ENCODE measurements at places on chromosomes 7 and 10.
A peak's percentile ranks its signal among the peaks of the same experiment; 100 is the strongest.

- no peak overlapping the region for H3K27ac ChIP-seq
- no peaks in the 10 kb centered on the region for H3K27me3 ChIP-seq
- DNase-seq, result no peak
- no peaks in the 10 kb centered on the region for H3K36me3 ChIP-seq
- H3K4me3 ChIP-seq, result no peak overlapping the region
Measured at GRCh38 chr10:6729861-6730344, 149.8 kb upstream of the PRKCQ start.

GRCh38 chr10:110107430-110107829 is 99.6 kb downstream of the ADD3 start:
- no peaks in the 10 kb centered on the region for H3K27me3 ChIP-seq
- H3K4me1 ChIP-seq, result no peaks in the 10 kb centered on the region
- peaks cover 6% of the 10 kb centered on the region for H3K36me3 ChIP-seq
- no peak overlapping the region for H3K4me3 ChIP-seq
- no peak for DNase-seq
- no peak overlapping the region for H3K27ac ChIP-seq

GRCh38 chr7:49714182-49714581 is 59.3 kb upstream of the VWC2 start:
- H3K4me1 ChIP-seq, result no peaks in the 10 kb centered on the region
- H3K27me3 ChIP-seq, result no peaks in the 10 kb centered on the region
- no peak for DNase-seq
- no peaks in the 10 kb centered on the region for H3K36me3 ChIP-seq
- no peak overlapping the region for H3K27ac ChIP-seq

- H3K27me3 ChIP-seq, result no peaks in the 10 kb centered on the region
- H3K4me3 ChIP-seq, result no peak overlapping the region
- no peak for DNase-seq
Measured at GRCh38 chr10:113930482-113931057, 76.1 kb downstream of the NHLRC2 start.

DNA sequence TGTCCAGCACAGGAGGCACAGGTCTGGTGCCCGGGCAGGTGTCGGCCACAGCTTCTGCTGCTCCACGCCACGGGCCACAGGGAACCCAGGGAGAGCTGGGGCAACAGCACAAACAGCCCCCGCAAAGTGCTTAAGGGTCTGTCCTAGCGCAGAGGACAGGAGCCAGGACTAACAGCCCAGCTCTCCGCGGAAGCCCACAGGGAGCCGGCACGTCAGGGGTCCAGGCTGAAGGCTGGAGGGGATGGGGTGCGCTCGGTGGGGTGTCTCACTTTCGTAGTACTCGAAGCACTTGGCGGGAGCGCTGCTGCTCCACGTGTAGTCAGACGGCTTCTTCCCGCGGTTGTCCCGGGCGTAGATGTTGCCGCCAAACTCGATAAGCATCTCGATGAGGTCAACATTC is 24.9 kb downstream of the ASB13 start:
- no peaks in the 10 kb centered on the region for H3K27me3 ChIP-seq
- H3K27ac ChIP-seq, result no peak overlapping the region
- H3K4me1 ChIP-seq, result no peaks in the 10 kb centered on the region
- no peak overlapping the region for H3K4me3 ChIP-seq
- no peak for DNase-seq

- no peaks in the 10 kb centered on the region for H3K36me3 ChIP-seq
- H3K4me3 ChIP-seq, result no peak overlapping the region
- H3K27me3 ChIP-seq, result no peaks in the 10 kb centered on the region
- H3K27ac ChIP-seq, result no peak overlapping the region
Measured at GRCh38 chr7:132503415-132503814, 72.9 kb downstream of the PLXNA4 start.

DNA sequence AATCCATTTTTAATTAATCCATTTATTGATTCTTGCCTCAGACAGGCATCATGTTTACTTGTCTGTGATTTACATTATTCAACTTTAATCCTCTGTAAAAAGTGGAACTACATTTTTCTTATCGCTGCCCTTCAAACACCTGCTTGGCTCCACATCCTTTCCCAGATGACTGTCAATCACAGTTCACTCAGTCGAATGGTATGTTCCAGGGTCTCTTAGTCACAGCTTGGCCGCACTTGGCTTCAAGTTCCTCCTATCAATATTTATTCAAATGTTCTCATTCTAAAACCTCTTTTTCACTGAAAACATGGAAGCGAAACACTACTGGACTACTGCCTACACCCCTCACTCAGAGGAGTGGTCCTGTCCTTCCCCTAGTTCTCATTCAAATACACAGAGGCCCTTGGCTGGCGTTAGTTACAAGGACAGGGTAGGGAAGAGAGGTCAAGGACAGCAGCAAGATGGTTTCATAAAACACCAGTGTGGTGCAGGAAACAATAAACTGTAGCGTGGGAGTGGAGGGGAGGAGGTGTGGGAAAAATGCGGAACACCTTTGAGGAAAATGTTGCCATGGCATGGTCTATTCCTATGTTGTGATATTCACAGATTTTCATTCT is 143.2 kb downstream of the USP6NL start:
- no peak for DNase-seq
- H3K27ac ChIP-seq, result no peak overlapping the region

GRCh38 chr10:110498982-110499795 is 1.5 kb downstream of the DUSP5 start:
- H3K36me3 ChIP-seq, result no peaks in the 10 kb centered on the region
- peaks cover 38% of the 10 kb centered on the region for H3K4me1 ChIP-seq
- peak; percentile 47 for DNase-seq
- peak overlapping the region; percentile 97 for H3K4me3 ChIP-seq
- no peak overlapping the region for H3K27ac ChIP-seq

DNA sequence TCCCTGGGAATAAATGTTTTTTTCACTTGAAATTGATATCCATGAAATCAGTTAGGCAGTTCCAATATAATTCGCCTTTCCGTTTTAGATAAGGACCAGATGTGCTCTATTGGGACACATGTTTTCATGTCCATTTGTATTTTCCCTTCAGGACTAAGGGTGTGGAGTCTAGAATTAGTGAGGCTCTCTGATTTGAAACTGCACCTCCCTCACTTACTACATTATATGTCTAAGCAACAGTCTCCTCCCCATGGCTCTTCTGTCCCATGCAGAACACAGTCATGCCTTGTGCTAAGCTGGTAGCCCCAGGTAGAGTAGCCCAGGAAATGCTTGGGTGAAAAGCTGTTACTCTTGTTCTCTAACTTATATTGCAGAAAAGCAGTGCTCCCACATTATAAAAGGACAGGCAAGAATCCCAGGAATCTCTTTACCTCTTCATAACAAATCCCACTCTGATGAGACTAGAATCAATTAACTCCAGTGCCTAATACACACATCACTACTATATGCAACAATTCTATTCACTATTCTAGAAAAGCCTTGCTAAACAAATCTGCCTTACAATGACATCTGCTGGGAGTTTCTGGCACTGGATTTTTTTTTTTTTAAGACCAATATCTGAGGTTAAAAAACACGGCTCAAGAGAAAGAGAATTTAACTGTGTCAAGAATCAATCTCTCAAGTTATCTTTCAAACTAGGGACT is 293.9 kb downstream of the SNX13 start:
- DNase-seq, result no peak
- peaks cover 13% of the 10 kb centered on the region for H3K4me1 ChIP-seq
- H3K36me3 ChIP-seq, result no peaks in the 10 kb centered on the region
- peak overlapping the region; percentile 53 for H3K27ac ChIP-seq
- H3K4me3 ChIP-seq, result no peak overlapping the region
- H3K27me3 ChIP-seq, result no peaks in the 10 kb centered on the region

DNA sequence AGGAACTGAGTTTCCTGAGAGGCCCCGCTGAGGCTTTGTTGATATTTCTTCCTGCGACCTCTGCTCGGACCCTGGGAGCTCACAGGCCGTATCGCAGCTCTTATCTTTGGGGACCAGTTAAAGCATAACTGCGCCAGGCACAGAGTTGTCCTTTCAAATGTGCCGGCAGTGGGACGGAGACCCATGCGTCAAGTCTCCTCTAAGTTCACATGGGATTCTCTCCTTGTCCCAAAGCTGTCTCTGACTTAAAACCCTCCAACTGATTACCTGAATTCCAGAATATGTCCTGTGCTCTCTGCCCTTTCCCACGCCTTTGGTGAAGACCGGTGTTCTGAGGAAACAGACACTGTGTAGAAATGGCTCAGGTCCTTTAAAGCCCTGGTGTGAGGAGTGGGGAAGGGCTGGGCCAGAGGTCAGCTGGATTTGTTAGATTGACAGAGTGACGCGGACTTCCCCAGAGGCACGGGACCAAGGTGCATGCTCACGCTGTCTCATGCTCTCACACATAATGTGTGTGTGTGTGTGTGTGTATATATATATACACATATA is 169.8 kb downstream of the EGFR start:
- no peak overlapping the region for H3K27ac ChIP-seq
- H3K4me1 ChIP-seq, result peaks cover 17% of the 10 kb centered on the region
- no peaks in the 10 kb centered on the region for H3K36me3 ChIP-seq
- H3K4me3 ChIP-seq, result no peak overlapping the region
- no peaks in the 10 kb centered on the region for H3K27me3 ChIP-seq
- no peak for DNase-seq

- peaks cover 11% of the 10 kb centered on the region for H3K4me1 ChIP-seq
- DNase-seq, result peak; percentile 83
- H3K27me3 ChIP-seq, result no peaks in the 10 kb centered on the region
- H3K4me3 ChIP-seq, result no peak overlapping the region
- H3K27ac ChIP-seq, result no peak overlapping the region
Measured at GRCh38 chr7:77759294-77759889, 38.8 kb downstream of the TMEM60 start.

- H3K27ac ChIP-seq, result no peak overlapping the region
- H3K4me3 ChIP-seq, result no peak overlapping the region
- H3K36me3 ChIP-seq, result no peaks in the 10 kb centered on the region
- DNase-seq, result no peak
Measured at GRCh38 chr10:87603196-87603595, 56.5 kb upstream of the PAPSS2 start.

- H3K27me3 ChIP-seq, result no peaks in the 10 kb centered on the region
- DNase-seq, result no peak
- H3K36me3 ChIP-seq, result 0 out of 2 replicates have a peak, but pooled peaks cover 7% of the 10 kb centered on the region
- no peak overlapping the region for H3K4me3 ChIP-seq
- no peaks in the 10 kb centered on the region for H3K4me1 ChIP-seq
Measured at GRCh38 chr7:149735181-149735602, 38.2 kb downstream of the ZNF467 start.

DNA sequence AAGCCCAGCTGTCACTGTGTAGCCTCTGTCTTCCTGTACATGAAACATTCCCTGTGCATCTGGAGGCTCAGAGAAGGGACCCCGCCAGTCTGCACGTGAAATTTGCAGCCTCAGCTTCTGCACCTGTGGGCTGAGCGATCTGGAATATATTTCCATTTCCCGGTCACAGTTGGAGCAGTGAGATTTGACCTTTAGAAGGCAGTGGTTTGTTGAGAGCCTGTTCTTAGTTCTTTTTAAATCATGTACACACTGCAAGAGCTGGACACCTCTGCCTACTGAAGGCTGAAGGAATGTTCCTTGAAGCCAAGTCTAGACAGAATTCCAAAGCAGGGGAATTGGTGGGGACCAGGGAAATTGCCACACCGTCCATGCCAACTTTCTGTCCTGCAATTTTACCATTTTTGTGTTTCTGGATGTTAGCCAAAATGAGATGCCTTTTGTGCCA is 706.6 kb downstream of the INHBA start:
- H3K27me3 ChIP-seq, result no peaks in the 10 kb centered on the region
- no peaks in the 10 kb centered on the region for H3K36me3 ChIP-seq
- peak; percentile 23 for DNase-seq
- no peak overlapping the region for H3K27ac ChIP-seq

DNA sequence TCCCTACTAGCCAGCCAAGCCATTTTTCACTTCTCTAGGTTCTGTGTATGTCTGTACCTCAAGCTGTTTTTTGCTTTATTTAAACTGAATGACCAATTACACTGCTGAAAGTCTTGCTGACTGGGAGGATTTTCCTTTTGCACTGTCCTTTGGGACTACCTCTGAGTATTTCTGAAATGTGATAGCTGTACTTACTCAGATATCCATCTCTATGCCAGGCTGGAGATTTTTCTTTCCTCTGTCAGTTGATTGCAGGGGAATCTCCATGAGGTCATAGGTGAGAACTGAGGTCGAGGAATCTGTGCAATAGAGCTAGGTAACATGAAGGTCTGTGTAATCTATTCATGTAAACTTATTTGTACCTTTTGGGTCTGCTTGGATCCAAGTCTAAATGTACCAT is 38.9 kb upstream of the ANKRD1 start:
- H3K27me3 ChIP-seq, result no peaks in the 10 kb centered on the region
- H3K27ac ChIP-seq, result no peak overlapping the region

DNA sequence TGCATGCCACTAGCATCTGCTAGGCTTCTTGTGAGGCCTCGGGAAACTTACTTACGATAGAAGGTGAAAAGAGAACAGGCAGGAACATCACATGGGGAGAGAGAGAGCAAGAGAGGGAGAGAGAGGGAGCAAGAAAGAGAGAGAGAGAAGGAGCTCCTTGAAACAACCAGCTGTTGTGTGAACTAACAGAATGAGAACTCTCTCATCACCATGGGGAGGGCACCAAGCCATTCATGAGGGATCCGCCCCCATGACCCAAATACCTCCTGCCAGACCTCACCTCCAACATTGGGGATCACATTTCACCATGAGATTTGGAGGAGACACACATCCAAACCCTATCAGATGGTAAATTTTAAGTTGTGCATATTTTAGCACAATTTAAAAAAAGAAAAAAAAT is 1217.2 kb downstream of the TYW1 start:
- no peaks in the 10 kb centered on the region for H3K27me3 ChIP-seq
- H3K36me3 ChIP-seq, result no peaks in the 10 kb centered on the region
- H3K27ac ChIP-seq, result no peak overlapping the region
- no peak for DNase-seq
- H3K4me1 ChIP-seq, result no peaks in the 10 kb centered on the region

DNA sequence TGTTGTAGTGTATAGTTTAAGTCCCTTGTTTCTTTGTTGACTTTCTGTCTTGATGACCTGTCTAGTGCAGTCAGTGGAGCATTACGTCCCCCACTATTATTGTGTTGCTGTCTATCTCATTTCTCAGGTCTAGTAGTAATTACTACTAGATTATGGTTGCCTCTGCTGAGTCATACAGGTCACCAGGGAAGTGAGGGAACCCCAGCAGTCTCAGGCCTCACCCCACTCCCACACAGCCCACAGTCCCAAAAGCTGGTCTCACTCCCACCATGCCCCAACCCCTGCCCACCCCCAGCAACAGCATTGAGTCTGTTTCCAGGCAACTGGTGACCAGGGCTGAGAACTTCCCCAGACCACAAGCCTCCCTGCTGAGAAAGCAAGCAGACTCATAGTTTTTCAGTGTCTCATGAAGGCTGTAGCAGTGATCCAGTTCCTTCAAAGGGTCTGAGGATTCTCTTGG is 88.0 kb downstream of the PLXDC2 start:
- no peak overlapping the region for H3K27ac ChIP-seq
- no peak overlapping the region for H3K4me3 ChIP-seq
- no peaks in the 10 kb centered on the region for H3K36me3 ChIP-seq
- DNase-seq, result no peak

DNA sequence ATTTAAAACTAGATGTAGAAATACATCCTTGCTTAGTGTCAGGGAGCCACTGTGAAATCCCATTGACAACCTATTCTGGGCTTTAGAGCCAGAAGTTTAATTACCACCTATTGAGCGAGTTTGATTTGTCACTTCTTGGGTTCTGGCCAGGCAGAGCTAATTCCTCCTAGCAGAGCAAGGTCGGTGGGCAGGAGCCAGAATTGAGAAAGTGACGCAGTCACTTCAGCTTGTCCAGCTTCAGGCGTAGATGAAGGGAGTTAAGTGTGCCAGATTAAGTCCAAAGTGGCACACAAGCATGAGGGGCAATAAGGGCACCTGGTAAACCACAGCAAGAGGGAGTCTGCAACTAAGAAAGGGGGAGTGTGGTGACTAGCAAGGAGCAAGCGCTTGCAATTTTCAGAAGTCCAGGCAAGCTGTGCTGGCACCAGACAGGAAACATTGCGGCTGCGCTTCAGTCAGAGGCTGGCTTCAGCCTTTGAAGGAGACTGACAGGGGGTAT is 119.4 kb downstream of the ST7 start:
- no peak overlapping the region for H3K27ac ChIP-seq
- peaks cover 4% of the 10 kb centered on the region for H3K4me1 ChIP-seq
- no peak for DNase-seq
- no peak overlapping the region for H3K4me3 ChIP-seq
- H3K36me3 ChIP-seq, result no peaks in the 10 kb centered on the region
